Osteoblast (primary cell): ENCODE measurements at places on chromosomes 4 and X. TPM values are rescaled to one million over a fixed set of nuclear protein-coding genes. Genes with fewer than 3 reads are reported as not detected.

GRCh38 chr4:174490451-174490961 lies 31.8 kb downstream of the HPGD start:
- no peak for DNase-seq

DNA sequence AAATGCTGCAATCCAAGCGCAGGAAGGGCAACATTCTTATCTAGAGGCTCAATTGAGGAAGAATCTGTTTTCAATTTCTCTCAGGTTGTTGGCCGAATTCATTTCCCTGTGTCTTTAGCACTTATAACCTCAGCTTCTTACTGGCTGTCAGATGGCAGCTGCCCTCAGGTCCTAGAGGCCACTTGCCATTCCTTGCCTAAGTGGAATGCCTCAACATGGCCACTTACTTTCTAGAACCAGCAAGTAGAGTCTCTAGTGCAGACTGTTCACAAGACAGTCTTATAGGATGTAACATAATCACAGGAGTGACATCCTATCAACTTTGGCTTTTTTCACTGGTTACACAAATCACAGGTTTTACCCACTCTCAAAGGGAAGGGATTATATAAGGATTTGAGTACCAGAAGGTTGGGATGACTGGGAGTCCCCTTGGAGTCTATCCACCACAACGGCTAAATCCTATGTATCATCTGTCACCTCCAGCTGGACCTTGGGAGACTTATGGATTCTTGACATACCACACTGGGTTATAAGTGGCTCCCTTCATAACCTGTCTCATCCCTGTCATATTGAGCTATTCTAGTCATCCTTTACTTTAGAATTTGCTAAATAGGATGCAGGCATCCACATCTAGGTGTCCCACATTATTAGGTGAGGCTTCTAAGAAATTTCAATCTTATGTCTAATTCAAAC lies 297.9 kb upstream of the CTSO start:
- no peak for DNase-seq

- peak; percentile 76 for DNase-seq
Measured at GRCh38 chrX:3549411-3549911, 164.0 kb downstream of the PRKX start.

DNA sequence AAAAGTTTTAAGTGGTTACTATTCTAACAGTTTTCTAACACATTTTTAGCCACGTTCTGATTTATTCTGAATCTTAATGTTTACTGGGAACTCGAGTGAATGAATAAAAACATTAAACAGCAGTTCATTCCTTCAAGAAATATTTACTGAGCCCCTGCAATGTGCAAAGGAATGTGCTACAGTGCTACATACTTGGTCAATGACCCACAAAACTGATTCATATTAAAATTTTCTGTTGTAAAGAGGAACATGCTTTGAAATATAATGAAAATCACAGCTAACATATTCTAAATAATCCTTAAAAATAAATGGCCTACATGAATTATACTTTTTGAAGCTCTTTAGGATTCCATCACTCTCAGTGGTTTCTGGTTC lies 78.7 kb downstream of the ARAP2 start:
- DNase-seq = no peak

GRCh38 chr4:161350946-161351345 lies 812.9 kb downstream of the FSTL5 start:
- DNase-seq = no peak

DNA sequence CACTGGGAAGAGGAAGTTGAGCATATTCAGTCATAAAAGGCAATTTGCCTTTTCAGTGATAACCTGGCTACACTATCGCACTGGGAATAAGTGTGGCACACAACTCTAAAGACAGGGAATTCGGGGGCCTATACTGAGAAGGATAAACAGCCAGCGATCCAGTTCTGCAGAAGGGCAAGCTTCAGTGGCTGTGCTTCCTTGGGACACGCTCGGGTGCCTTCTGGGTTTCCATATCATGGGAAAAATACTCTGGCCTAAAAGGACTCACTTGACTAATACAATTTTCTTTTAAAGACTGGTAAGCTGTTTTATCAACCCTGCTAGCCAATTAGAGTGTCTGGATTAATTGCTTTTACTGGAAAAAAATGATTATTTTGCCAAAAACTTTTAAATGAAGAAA lies 58.5 kb downstream of the TENM3 start:
- no peak for DNase-seq

DNA sequence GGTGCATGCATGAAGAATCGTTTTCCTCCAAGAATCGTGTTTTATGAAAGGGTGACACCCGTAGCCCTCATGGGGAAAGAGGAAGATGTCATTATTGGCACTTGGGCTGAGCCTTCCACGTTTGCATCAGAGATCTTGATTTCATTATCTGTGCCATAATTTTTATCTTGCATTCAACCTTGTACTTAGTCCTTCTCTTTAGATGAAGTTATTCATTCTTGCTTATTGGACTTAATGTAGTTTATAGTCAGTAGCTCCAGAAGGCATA lies 66.8 kb downstream of the GAB1 start:
- DNase-seq = no peak

DNA sequence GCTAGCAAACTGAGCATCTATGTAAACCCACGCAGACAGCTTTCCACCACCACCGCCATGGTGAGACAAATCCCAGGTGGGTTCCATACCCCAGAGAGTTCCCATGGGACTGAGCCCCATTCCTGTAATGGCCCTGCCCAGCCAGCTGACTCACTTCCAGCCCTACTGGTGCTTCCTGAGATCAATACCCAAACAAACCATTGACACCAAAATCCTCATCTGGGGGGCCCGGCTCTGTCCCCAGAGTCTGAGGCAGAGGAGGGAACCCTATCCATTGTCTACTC lies 30.1 kb upstream of the JAKMIP1 start:
- no peak for DNase-seq

- no peak for DNase-seq
Measured at GRCh38 chr4:47462799-47463234, 685 bp downstream of the COMMD8 start.

- peak; percentile 50 for DNase-seq
Measured at GRCh38 chr4:25767877-25768725, 94.7 kb downstream of the SEL1L3 start.

GRCh38 chrX:74426071-74426470 lies 4.8 kb downstream of the SLC16A2 start:
- DNase-seq = no peak

GRCh38 chr4:56684320-56685050 lies 3.4 kb upstream of the HOPX start:
- no peak for DNase-seq

FAM236A gene
- not detected in 2 replicates for total RNA-seq

CXCL10 gene
- not detected in 2 replicates for total RNA-seq

NAP1L3 gene
- total RNA-seq = 12.4 and 14.1 TPM in 2 replicates

ZCCHC18 gene
- 0.29 and 1.1 TPM in 2 replicates for total RNA-seq

PWWP3B gene
- total RNA-seq = not detected in 2 replicates

CENPC gene
- 19.9 and 23.3 TPM in 2 replicates for total RNA-seq

C4orf50 gene
- total RNA-seq = not detected in 2 replicates

MAP7D2 gene
- under 0.01 and 0.36 TPM in 2 replicates for total RNA-seq

PCDH19 gene
- total RNA-seq = 0.36 and 0.59 TPM in 2 replicates

DUSP9 gene
- under 0.01 TPM in 2 replicates for total RNA-seq

CT45A3 gene
- total RNA-seq = not detected in 2 replicates
